ENCODE measurements at places on chromosomes 16 and 17. TPM values are rescaled to one million over a fixed set of nuclear protein-coding genes. Genes with fewer than 3 reads are reported as not detected.

DNA sequence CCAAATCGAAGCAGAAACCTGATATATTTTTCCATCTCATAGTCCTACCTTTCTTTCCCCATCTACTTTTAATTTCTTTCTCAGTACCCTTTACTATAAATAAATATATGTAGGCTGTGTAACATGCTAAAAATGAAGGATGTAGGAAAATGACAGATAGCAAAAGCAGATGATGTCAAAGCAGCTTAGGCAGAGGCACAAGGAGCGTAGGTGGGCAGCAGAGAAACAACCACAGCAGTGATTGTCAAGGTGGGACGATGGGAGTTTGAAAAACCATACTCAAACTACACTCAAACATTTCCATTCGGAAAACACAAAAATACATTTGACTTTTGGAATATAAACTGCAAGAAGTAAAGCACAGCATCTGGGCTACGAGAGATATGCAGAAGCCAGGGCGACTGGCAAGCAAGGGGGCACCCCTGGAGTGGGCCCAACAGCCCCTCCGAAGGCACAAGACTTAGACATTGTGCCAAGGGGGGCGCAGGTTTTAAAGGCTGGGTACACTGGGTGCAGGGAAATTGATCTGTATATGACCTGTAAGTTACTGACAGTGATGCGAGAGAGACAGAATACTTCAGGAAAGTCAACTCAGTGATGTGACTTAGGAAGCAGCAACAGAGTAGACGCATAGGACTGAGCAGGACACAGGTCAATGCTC lies 31.1 kb downstream of the SNN start:
- H3K4me1 ChIP-seq = peaks cover 50% of the 10 kb centered on the region
- no peaks in the 10 kb centered on the region for H3K27me3 ChIP-seq
- peaks cover 75% of the 10 kb centered on the region for H3K36me3 ChIP-seq
- no peak overlapping the region for H3K27ac ChIP-seq

DNA sequence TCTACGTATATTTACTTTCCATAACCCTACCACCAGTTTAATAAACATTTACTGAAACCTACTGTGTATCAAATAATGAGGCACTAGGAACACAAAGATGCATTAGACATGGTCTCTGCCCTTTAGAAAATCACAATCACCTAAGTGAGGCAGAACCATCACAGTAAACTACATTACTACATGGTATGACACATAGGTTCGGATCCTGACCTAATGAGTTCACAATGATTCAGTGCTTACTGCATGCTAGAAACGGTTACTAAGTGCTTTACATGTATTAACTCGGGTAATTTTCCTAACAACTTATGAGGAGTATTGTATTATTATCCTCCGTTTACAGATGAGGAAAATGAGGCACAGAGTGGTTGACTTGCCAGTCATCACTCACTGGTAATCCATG lies 5.2 kb upstream of the SYNRG start:
- no peaks in the 10 kb centered on the region for H3K27me3 ChIP-seq
- H3K4me1 ChIP-seq = peaks cover 3% of the 10 kb centered on the region
- no peak overlapping the region for H3K27ac ChIP-seq
- H3K4me3 ChIP-seq = no peak overlapping the region
- H3K36me3 ChIP-seq = peaks cover 28% of the 10 kb centered on the region

GRCh38 chr16:63980763-63981162 lies 1141.1 kb downstream of the CDH11 start:
- DNase-seq = no peak
- no peak overlapping the region for H3K4me3 ChIP-seq
- H3K36me3 ChIP-seq = no peaks in the 10 kb centered on the region
- H3K27me3 ChIP-seq = no peaks in the 10 kb centered on the region

OR3A3 gene
- total RNA-seq = not detected
